NCI-H2171 treated with DMSO at 0.1 percent for 48 hours (cell line): ENCODE measurements at places on chromosomes 3 and 15.

DNA sequence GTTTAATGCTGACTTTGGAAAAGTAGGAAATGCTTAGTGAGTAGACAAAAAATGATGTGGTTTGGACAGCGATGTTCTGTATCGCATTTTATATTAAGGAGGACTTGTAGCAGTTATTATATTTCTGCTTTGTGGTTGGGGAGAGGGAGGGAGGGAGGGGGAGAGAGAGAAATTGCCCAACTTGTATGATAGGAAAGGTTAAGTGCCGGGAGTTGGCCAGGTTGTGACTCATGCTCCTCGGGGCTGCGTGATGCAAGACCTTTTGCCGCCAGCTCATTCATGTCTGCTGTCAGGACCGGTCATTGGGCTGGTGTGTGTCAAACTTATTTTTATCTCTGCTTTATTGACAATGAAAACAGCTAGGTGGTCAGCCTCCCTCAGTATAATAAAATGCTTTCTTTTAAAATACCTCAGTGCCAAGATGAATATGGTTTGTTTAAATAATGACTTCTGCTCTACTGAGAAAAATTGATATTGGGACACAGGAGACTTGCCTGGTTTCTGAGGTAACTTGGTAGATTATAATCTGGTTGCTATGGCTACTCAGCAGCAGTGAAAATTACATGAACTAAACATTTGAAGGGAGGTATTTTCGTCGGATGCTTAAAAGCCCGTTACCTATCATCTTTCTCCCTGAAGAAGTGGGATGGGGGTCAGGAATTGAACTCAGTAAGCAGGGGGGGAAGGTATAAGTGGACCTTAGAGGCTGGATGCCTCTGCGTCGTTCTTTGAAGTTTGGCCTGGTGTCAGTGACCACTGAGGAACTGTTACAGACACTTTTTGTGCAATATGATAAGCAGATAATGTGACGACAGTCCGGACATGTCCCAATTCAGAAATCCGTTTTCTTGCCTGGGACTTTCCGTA is 90.7 kb downstream of the FNDC3B start:
- DNase-seq, result no peak

GRCh38 chr15:74804935-74805334 is 7.7 kb upstream of the LMAN1L start:
- DNase-seq, result no peak

DNA sequence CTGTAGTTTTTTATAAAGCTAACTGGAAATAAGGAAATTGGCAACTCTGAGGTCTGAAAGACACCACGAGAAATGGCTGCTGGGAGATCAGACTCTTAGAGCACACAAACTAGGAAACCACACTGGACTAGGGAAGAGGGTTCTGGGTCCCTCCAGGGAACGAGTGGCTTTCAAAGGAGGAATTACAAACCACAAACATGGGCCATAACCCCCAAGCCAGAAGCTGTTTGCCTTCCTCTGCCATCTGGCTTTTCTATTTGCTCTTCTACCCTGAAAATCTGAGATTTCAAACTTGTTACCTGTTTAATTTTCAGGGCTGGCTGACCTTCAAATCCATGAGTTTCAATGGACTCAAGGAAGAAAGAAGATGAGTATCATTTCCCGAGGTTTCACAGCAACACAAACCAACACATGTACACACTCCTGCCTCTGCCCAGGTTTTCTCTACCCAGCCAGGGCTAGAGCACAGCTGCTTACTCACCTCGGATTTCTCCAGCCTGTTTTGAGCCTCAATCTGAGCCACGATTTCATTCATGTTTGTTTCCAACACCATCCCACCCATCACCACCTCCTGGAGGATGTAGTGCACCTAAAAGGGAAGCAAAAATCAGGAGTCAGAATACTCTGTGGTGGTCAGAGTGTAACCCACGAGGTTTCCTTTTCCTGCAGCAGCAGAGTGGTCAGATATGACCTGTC is 22.6 kb upstream of the ANPEP start:
- no peak for DNase-seq

DNA sequence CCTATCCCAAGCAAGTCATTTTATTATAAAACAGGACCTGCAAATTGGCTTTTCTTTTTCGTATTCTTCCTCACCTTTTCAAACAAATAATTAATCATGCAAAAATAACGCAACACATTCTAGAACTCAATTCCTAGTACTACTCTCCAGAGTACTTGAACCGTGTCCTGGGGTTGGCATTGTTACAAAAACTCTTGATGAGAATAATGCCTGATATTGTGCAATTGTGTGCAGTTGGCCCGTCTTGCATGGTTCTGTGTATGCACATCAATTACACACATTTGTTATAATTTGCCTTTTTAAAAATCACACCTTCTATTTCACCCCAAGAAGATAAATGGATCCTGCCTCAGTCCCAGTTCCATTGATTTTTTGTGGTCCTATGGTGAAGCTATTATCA is 205.4 kb downstream of the EPHB1 start:
- no peak for DNase-seq
